Activated T-cell treated with anti-CD3 and anti-CD28 coated beads for 48 hours (primary cell): ENCODE measurements at places on chromosomes 1 and 21.

DNA sequence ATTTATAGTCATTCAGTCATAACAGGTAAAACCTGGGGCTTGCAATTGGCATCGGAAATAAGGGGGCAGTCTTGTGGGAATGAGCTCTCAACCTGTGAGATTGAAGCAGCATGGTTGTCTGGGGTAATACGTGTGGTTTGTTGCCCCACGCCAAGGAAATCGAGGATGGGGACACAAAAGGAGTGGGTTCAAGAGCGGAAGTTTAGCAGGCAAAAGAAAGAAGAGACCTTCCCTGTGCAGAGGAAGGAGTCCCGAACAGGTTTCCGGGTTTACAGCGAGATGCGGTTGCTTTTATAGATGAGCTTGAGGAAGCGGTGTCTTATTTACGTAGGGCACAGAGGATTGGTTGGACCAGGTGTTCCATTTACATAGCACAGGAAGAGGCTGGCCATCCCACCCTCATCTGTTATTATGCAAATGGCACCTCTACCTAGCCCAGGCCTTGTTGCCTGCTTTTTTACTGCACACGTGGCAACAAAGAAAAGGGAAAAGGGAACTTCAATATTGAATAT, 37.3 kb downstream of the IFNAR1 start:
- DNase-seq: no peak

GRCh38 chr1:60990714-60991090, 91.7 kb upstream of the NFIA start:
- DNase-seq: no peak

GRCh38 chr1:206468571-206468970, 1.7 kb upstream of the IKBKE start:
- DNase-seq: no peak

GRCh38 chr1:17193222-17194132, 11.5 kb upstream of the PADI1 start:
- no peak for DNase-seq

DNA sequence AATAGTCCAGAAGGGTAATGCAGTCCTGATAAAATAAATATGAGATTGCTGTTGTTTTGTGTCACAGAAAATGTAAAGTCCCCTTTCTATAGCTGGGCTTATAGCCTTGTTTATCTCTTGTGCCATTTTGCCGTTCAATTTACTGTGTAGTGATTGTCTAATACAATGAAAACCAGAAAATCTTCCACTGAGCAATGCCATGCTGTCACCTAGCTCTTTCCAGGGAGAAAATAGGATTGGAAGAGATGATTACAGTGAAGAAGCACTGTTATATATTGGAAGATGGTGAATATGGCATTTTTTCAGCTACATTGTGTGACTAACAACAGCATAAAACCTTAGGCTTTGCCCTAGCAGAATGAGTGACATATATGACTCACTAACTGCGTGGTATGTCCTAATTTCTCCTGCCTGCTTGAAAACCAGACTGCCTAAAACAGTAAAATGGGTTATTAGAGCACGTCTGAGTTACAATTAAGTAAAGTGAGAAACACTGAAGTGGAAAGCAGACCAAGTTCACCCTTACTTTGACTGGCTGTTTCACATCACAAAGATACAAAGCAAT, 332.4 kb upstream of the ZP4 start:
- no peak for DNase-seq

DNA sequence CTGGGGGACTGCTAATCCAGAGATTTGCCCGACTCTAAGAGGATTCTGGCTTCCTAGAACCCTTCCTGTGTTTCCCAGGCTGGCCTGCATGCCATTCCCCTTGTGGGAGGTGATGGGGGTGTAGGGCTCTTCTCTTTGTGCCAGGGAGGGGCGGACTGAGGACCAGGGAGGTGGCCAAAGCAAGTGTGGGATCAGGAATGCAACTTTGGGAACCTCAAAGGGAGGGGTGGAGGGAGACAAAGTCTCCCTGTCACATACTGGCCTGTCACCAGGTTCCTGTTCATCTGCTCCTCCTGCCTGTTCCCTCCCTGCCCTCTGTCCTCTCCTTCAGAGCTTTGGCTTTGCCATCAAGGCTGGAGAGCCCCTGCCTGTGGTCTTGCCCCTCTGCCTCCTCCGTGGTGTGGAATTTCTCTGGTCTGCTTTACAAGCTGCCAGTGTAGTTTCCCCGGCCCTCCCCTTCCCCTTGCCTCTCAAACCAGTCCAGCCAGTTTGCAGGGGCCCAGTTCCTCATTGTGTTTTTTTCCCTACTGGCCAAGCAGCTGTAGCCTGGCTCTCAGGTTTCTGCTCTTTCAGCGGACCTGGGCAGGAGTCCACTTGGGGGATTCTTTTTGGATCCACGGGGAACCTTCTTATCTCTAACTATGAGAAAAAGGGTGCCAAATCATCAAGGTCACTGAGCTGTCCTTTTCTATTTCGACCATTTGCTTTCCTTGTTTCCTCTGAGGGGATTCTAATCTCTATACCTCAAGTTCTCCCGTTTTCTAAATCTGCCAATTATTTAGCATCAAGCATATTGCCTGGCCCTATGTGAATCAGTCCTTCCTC, 1.8 kb downstream of the CGN start:
- no peak for DNase-seq

DNA sequence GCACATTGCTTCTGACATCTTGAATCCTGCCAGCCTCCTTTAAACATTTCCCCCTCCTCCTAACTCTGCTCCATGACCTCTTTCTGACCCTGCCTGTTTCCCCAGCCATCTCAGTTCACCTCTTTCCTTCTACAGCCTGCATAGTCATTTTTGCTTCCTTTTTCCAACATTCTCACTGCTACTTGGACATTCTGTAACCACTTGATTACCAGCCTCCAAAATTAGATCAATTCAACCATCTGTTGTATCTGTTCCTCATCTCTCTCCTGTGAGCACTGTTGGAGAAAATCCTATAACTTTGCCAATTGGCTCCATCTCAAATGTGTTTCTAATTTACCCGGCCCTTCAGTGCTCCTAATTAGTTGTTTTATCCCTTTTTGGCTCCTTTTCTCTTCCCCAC, 27.5 kb upstream of the GPR88 start:
- DNase-seq: no peak

DNA sequence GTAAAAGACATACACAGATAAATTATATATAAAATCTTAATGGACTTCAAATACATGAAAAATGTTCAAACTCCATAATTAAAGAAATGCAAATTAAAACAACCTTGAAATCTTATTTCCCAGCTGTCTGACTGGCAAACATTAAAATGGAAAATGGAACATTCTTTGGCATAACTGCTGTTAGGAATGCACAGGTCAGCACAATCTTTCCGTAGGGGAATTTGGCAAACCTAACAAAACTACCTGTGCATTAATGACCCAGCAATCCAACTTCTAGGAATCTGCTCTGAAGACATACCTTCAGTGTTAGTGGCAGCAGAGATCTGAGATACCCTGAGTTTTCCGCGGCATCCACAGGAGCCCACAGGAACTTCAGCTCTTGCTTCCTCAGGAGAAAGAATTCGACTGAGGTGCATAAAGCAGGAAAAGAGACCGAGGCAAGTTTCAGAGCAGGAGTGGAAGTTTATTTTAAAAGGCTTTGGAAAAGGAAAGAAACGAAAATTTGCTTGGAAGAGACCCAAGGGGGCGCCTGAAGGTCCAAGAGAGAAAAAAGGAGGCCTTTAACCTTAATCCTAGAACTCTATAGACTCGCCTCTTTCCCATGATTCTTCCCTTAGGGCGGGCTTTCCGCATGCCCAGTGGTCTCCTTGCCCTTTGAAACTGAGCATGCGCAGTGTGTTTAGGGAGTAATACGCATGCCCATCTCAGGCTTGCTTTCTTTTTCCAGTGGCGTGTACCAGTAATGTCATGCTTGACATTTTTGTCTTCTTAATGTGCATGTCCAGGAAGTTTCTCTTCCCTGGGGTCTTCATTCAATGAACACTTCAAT, 24.8 kb downstream of the LYPD8 start:
- DNase-seq: no peak

- no peak for DNase-seq
Observed at GRCh38 chr1:36085686-36086526, 2.0 kb downstream of the TEKT2 start.

DNA sequence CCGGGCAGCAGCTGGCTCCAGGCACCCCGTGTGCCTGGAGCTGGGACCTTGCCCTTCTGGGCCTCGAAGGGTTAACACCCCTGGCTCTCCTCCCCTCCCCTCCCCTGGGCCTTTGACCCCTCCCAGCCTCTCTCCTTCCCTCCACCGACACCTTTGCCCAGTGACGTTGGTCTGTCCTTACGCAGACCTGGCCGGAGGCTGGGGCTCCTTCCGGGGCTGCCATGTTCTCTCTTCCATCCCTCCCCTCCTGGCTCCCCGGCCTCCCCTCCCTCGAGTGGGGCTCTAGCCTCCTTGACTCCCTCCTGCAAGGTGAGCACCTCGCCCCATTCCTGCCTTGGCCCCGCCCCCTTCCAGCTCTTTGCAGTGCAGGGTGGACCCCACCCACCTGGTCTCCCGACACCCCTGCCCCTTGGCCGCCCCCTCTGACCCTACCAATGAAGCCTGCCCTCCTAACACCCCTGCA, at the start of gene TMEM82:
TMEM82 (plus strand) TSS at position 161 of the 463 bp plus-strand sequence; CDS start at position 222, 61 bp downstream.
- DNase-seq: no peak

- peak; percentile 57 for DNase-seq
Observed at GRCh38 chr21:32772281-32773047, 909 bp upstream of the PAXBP1 start.

DNA sequence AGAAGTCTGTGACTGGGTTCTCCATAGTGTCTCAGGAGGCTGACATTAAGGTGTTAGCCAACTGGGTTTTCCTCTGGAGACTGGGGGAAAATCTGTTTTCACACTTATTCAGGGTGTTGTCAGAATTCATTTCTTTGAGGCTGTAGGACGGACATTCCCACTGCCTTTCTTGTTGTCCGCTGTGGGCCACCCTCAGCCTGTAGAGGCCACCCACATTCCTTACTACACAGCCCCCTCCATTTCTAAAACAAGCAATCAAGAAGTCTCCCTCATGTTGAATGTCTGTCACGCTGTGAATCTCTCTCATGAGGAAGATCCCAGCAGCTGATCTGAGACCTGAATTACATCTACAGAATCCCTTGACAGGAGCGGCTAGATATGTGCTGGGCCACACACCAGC, 295.5 kb upstream of the RUNX1 start:
- no peak for DNase-seq

DNA sequence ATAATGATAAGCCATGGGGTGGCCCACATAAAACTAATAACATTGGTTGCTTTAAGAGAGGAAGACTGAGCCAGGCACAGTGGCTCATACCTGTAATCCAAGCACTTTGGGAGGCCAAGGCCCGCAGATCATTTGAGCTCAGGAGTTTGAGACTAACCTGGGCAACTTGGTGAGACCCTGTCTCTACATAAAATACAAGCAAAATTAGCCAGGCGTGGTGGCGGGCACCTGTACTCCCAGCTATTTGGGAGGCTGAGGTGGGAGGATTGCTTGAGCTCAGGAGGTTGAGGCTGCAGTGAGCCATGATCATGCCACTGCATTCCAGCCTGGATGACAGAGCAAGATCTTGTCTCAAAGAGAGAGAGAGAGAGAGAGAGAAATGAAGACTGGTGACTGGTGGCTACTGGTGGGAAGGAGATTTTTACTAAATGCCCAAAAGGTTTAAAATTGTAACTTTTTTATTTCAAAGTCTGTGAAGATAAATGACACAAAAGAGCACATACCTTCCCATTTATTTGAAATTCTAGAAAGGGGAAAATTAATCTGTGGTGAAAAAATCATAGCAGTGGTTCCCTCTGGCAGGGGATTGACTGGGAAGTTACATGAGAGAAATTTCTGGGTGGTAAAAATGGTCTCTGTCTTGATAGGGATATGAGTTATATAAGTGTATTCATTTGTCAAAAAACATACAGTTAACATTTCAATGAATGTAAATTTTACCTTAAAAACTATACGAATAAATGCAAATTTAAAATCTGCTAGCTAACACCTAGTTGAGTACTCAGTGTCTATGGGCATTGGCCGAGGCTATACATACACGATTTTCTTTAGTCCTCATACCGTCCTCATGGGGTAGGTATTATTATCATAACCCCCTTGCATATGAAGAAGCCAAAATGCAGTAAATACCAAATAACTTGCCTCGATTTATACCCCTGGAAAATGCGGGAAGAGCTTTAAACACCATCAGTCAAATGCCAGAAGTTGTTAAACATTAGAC, 2.2 kb upstream of the NBPF1 start:
- no peak for DNase-seq

GRCh38 chr1:183159960-183160359, 26.1 kb upstream of the LAMC2 start:
- no peak for DNase-seq

GRCh38 chr1:47333578-47333921, at the start of gene CMPK1:
CMPK1 (plus strand) TSS chr1:47333790; CDS start chr1:47333946, 156 bp downstream.
- DNase-seq: peak; percentile 77

GRCh38 chr21:28473530-28474220, 519.0 kb downstream of the LTN1 start:
- no peak for DNase-seq

- no peak for DNase-seq
Observed at GRCh38 chr1:48019714-48020315, 22.6 kb upstream of the TRABD2B start.

DNA sequence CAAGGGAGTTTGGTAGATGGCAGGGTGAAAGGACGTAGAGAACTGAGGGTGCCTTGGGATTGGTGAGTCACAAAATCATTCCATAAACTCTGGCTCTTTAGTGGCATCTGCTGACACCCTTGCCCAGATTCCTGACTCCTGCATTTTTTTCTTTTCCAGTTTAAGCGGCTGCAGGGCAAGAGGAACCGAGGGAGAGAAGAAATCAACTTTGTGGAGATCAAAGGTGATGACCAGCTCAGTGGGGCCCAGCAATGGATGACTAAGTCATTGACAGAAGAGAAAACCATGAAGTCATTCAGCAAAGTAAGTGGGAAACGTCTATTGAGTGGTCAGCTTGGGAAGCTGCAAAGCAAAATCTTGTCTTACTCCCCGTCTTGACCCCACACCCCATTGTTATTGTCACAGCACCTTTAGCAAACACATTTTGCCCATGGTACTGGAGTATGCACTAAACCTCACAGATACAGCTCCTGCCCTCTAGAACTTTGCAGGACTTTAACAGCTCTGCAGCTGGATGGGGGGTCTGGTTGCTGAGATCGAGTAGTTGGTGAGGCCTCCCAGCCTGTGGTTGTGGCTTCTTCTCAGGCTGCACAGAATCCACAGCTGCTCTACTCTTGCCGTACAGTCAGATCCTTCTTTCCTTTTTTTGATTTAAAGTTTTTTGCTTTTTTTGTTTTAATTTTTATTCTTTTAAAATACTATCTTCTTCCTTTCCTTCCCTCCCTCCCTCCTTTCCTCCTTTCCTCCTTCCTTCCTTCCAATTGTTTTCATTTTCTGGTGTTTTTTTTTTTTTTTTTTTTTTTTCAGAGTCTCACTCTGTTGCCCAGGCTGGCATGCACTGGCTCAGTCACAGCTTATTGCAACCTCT, 21.9 kb downstream of the SH2D2A start:
- no peak for DNase-seq

GRCh38 chr1:198620951-198621824, 17.7 kb upstream of the PTPRC start:
- no peak for DNase-seq

DNA sequence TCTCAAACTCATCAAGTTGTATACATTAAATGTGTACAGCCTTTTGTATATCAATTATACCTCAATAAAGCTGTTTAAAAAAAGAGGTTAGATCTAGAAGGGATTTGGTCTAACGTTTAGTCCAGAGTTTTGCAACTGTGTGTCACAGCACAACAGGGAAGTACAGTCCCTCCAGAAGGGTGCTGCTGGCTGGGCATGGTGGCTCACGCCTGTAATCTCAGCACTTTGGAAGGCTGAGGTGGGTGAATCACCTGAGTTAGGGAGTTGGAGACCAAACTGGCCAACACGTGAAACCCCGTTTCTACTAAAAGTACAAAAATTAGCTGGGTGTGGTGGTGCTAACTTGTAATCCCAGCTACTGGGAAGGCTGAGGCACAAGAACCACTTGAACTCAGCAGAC, 78.3 kb upstream of the HAO2 start:
- no peak for DNase-seq
